Foreskin keratinocyte (primary cell): ENCODE measurements at places on chromosomes 3 and 15. TPM values are rescaled to one million over a fixed set of nuclear protein-coding genes. Genes with fewer than 3 reads are reported as not detected.

Gene DNAH12
- total RNA-seq: under 0.01 TPM in 1 of 2 replicates, not detected in the other

DNA sequence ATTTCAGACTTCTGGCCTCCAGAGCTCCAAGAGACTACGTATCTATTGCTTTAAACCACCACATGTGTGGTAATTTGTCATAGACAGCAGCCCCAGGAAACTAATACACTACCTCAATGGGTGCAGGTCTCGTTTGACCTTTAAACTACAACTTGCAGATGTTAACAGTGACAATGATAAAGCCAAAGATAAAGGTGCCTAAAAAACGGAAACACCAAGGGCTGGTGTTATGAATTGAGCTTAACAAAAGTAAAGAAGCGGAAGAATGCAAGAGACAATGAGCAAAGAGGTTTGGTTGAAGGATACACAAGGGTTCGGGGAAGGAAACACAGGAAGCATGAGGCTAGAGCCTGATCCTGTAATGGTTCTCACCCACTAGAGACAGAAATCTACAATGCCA is 50.8 kb downstream of the RFTN1 start:
- DNase-seq: no peak

GRCh38 chr3:165185707-165186327 is 10.4 kb downstream of the SLITRK3 start:
- no peak for DNase-seq

DNA sequence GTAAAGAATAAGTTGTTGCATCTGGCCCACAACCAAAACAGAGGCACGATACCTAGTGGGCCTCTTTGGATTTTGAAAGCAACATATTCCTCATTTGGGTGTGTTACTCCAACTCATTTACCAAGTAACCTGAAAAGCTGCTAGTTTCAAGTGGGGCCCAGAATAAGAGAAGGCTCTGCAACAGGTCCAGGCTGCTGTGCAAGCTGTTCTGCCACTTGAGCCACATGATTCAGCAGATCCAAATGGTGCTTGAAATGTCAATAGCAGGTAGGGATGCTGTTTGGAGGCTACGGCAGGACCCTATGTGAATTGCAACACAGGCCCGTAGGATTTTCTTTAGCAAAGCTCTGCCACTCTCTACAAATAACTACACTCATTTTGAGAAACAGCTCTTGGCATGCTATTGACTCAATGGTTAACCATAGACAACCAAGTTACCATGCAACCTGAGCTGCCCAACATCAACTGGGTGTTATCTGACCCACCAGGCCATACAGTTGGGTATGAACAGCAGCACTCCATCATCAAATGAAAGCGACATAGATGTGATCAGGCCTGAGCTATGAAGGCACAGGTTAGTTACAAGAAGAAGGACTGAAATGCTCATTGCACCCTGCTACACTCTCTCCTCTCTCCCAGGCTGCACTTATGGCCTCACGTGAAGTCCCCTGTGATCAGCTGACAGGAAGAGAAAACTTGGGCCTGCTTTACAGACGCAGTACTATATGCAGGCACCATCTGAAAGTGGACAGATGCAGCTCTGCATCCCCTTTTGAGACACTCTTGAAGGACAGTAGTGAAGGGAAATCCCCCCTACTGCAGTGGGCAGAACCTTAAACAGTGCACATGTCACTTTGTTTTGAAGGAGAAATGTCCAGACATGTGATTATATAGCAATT is 9.5 kb upstream of the MCF2L2 start:
- no peak for DNase-seq

GRCh38 chr3:57226176-57226575 is 1.4 kb upstream of the APPL1 start:
- no peak for DNase-seq

DNA sequence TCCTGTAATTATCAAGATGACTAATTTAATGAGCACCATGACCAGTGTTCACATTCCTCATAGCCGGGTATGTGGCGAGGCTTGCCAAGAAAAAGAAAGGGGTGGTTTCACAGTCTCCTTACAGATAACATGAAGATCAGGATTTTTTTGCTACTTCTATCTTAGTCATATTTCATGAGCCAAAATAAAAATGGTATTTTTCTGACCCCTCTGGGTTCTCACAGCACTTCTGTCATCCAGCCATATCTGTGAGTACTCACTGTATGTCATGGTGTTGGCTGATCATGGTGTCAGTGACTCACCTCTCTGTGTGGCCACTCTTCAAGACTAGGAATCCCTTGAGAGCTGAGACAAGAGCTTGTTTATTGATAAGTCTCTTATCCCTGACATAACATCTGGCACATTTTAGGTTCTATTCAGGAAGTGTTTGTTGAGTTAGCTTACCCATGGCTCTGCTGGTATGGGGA is 130.5 kb upstream of the LMCD1 start:
- peak; percentile 2 for DNase-seq

Gene SNURF
- 4.3 and 5.5 TPM in 2 replicates for total RNA-seq

Gene RAB27A
- total RNA-seq: 8.8 and 11.0 TPM in 2 replicates

Gene SPINT1
- 107 and 121 TPM in 2 replicates for total RNA-seq

DNA sequence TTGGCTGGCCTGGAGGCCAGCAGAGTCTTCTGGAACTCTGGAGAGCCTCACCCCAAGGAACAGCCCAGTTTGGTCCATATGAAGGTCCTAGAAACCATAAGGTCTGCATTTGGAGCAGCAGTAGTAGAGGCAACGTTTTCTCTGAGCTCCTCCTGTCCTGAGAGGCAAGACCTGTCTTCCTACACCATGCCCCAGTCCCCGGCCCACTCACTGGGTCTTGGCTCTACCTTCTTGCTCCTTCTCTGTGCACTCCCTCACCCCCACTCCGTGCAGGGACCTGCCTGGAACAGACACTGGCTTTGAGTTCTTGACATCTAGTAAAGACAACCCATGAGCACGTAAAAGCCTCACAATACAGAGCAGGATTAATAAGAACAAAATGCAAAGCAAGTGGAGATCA is 76.6 kb downstream of the CHRD start:
- no peak for DNase-seq

DNA sequence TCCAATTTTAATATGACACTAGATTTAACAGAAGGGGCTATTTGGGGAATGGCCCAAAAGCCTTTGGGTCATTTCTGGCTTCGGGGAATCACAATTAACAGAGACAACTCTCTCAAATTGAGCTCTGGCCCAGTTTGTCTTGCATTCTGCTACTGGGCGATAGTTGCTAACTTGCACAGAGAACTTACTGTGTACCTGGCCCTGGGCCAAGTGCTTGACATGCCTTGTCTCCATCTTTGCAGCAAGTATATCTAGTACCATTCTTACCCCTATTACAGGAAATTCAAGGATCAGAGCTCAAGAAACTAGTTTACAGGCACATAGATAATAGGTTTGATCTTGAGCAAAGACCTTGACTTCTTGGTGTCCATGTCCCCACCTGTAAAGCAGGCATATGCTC is 175.7 kb downstream of the TMEM108 start:
- no peak for DNase-seq

DNA sequence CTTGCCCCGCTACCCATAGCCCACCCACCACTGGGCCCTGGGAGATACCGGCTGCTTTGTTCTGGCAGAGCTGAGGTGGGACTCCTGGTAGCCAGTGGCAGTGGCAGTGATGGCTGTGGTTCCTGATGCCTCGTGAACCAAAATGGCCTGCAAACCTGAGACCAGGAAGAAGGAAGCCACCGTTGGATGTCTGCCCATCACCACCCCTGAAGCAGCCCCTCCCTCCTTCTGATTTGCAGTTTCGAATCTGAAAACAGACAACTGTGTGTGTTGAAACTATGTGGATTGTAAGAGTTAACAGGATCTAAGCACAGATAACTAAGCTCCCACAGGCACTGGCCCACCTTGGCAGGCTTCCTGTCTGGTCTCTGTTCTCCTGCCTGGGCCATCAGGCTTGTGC is 66.6 kb downstream of the NUP210 start:
- DNase-seq: no peak

Gene PEX5L
- total RNA-seq: 1.1 TPM in 2 replicates

DNA sequence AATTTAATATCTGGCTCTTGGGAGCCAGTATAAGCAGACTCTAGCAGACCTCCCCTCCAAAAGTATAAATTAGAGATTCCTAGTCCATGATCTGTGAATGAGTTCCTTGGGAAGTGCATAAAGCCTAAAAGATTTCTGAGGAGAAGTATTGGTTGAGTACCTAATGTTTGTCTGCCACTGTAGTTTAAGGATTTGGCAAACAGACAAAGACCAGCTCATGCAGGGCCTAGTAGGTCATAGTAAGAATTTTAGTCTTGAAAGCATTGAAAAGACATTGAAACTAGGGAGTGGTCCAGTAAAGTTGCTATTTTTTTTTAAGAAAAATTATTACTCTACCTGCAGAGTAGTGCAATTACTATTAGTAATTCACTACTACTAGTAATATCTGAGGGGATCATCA is 67.5 kb downstream of the SPRED1 start:
- no peak for DNase-seq

- no peak for DNase-seq
These were observed 1.2 kb upstream of the EFCAB12 start for GRCh38 chr3:129429602-129430001.

Gene ARPP21
- not detected in 2 replicates for total RNA-seq

Gene RAMAC
- total RNA-seq: 29.6 and 31.6 TPM in 2 replicates

- no peak for DNase-seq
These were observed 82.3 kb downstream of the TNIK start for GRCh38 chr3:171377859-171378258.

DNA sequence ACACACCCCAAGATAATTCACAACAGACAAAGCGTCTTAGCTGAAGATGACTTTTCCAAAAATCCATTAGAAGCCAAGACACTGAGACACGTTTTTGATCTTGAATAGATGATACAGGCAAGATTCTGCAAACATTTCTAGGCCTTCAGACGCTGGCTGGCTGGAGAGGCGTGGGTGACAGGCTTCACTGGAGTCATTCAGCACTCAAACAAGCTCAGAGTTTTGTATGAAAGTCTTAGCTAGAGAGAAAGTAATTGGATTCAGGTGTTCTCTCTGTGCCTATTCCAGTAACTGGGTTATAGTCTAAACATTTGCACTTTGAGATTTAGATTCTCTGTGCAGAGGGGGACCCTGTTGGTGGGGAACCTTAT is 147.7 kb upstream of the BHLHE40 start:
- no peak for DNase-seq

Gene CA12
- total RNA-seq: 21.6 and 32.3 TPM in 2 replicates

- DNase-seq: no peak
These were observed 292.1 kb downstream of the CGGBP1 start for GRCh38 chr3:87766721-87767120.
